ENCODE measurements at places on chromosomes 11 and 22.

GRCh38 chr11:71913756-71914526, 14.5 kb downstream of the XNDC1N start:
- no peak for DNase-seq

GRCh38 chr11:64667154-64667745, 55.7 kb downstream of the NRXN2 start:
- DNase-seq: no peak

GRCh38 chr11:118898400-118899295, 15.0 kb downstream of the CXCR5 start:
- DNase-seq: no peak

DNA sequence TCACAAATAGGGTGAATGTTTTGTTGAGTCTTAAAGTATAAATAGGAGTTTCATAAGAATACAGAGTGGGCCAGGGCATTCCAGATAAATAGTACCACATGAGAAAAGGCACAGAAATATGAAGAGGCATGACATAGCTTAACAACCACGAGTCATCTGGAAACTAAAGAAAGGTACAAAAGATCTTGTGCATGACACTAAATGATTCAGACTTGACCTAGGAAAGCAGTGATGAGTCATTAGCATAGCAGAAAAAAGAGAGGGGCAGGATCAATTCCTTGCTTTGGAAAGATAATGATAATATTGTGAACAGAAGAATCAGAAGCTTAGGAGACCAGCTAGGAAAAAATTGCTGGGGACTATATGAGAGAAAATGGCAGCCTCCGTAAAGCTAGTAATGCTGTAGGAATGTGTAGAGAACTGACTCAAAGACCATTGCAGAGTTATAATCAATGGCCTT, 47.6 kb upstream of the FIBIN start:
- no peak for DNase-seq

GRCh38 chr11:60206616-60207015, 23.7 kb upstream of the MS4A6A start:
- DNase-seq: no peak

DNA sequence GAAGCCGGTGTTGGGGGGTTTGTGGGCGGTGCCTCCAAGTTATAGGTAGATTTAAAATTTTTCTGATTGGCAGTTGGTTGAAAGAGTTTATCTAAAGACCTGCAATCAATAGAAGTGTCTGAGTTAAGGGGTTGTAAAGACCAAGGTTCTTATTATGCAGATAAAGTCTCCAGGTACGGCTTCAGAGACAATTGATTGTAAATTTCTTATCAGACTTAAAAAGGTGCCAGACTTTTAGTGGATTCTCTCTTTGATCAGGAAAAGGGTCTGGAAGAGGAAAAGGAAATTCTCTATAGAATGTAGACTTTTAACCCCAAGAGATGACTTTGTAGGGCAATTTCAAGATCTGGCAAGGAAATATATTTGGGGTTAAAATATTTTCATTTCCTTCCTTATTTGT, 25.2 kb downstream of the CLMP start:
- no peak for DNase-seq

DNA sequence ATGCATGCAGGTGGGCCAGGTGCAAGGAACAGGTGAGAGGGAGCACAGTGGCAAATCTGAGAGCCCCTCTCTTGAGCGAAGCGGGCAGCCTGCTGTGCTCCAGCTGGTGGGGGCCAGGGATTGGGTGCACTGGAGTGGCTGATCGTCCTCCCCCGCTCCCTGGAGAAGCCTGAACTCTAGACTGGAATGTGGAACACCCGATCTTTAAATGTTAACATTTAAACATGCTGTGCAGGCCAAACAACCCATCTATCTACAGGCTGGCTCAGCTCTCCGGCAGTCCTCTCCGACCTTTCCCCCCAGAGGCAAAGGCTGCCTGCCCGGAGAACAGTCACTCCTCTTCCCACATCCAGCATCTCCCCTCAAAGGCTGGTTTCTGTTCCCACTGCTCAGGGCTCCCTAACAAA, 5.1 kb downstream of the MRGPRF start:
- no peak for DNase-seq

DNA sequence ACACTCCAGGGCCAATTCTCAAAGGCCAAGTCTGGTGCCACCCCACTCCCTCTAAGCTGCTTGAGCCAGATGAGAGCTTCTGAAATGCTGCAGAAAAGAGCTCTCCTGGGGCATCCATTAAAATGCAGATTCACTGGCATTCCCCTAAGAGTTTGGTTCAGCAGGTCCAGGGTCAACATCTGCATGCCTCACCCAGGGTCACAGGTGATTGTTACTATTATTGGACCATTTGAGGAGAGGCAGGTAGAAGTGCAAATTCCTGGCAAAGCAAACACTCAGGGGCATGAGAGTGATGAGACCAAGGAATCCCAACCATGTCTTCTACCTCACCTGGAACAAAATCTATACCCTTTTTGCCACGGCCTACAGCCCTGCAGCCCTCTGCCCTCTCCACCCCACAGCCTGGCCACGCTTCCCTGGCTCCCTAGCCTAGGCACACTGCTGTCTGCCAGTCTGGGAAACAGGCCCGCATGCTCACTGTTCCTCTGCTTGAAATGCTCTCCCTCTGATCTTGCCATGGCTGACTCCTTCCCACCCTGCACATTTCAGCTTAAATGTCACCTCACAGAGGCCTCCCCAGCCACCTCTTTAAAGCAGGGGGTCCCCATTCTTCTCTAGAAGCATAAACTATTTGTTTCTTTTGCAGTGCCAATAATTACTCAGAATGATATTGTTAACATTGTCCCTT, 4.4 kb upstream of the P2RX6 start:
- DNase-seq: no peak

- DNase-seq: no peak
These were observed 79.8 kb upstream of the CNTN5 start for GRCh38 chr11:98940913-98941312.

GRCh38 chr11:18700872-18701271, 2.3 kb downstream of the TMEM86A start:
- DNase-seq: no peak

GRCh38 chr11:10405865-10406592, 49.0 kb upstream of the AMPD3 start:
- peak; percentile 23 for DNase-seq

GRCh38 chr11:22703591-22703990, 37.2 kb downstream of the GAS2 start:
- no peak for DNase-seq

DNA sequence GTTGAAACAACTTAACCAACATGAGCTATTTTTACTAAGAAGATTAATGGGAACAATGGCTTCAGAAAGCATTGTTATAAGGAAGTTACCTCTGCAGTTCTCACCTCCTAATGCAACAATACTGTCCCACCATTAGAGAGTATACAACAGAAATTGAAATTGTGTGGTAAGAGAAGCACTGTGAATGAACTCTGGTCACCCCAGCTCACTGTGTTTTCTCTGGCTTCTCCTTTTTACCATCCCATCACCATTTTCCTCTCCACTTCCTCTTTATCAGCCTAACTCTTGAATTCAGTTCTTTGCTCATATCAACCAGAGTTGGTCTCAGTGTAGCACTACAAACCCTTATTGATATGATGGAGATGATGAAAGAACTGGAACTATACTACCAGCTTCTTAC, 138.0 kb upstream of the POU2AF2 start:
- DNase-seq: no peak

DNA sequence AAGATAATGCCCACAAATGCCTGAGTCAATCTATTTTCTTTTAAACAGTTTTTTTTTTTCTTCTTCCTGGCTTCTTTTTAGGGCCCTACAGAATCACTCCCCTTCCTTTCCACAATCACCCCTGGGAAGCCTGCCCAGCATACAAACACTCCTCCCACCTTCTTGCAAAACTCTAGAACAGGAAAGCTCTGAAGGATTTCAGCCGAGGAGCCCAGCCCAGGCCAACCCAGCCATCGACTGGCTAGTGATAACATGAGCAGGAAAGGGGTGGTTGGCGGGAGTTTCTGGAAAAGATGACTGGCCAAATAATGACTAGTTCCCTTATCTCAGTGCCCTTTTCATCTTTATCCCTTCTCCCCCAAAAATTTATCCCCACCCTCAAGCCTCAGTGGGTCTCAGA, 68.2 kb downstream of the USP35 start:
- DNase-seq: no peak

DNA sequence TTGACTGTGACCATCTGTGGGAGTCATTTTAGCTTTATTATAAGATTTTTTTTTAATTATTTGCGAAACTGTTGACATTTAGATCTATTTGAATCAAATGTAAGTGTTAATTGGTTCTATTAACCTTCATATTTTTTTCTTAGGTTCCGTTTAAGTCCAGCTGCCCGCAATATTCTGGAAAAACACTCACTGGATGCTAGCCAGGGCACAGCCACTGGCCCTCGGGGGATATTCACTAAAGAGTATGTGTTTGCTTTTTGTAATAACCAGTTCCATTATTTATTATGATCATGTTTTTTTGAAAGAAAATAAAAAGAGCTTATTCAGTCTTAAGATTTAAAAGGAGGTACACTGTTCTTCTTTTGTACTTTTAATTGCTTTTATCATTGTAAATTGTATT, 43.9 kb downstream of the PDHX start:
- no peak for DNase-seq

DNA sequence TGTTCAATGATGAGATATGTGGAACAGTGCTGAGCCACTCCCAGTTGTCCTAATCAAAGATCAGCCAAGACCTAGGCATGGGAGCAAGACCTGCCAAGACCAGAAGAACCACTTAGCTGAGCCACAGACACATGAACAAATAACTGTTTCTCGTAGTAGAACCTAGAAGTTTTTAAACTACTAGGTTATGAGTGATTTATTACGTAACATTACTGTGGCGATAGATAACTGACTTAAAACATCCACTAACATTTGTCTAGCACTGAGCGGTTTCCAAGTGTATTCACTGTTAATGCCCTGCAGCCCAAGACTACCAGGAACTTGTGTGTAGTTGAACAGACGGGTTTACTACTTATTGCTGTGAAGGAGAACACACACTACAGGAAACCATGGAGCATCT, 120.4 kb downstream of the SERGEF start:
- DNase-seq: no peak

GRCh38 chr11:26676641-26677040, 45.2 kb downstream of the SLC5A12 start:
- no peak for DNase-seq

DNA sequence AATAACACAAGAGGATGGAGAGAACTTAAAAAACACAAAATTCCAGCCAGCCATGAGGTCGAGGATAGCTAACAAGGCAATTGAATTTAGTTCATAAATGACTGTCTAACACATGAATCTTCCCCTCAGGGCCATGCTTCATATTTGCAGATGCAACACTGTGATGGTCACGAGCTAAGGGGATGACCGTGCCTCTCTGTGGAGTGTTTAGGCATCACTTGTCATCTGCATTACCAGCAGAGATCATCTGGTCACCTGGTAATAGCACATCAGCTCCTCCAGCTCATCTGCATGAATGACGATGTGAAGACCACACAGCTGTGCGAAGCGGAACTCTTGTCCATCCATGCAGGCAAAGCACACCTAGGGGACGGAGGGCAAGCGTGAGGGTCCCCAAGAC, 20.9 kb upstream of the SLC25A1 start:
- no peak for DNase-seq

DNA sequence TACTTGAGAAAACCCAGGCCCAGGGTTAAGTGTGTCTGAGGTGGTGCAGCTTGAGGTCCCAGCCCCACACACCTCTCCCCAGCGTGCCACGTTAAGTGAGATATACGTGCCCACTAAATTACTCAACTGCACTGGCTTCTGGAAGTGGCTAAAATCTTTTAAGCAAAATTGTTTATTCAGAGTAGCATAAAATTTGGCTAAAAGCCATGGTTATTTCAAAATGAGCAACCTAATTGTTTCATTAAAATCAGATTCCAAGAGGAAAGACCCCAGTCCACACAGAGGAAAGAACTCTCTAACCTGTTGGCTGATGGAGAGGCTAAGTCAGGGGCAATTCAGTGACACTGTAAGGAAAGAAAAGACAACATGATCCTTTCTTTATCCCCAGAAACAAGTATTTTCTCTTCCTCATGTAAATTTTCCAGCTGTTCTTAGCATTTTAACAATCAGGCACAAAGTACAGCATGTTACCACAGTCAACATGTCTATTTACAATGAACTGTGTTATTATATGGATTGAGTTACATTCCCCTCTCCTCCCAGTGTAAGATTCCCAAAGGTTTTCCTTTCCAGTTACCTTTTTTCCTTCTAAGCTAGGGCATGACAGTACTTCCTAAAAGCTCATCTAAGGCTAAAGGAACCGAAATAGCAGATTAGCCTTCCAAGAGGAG, 26.6 kb downstream of the NUP50 start:
- DNase-seq: no peak
